ENCODE measurements at places on chromosomes 2 and 18.

GRCh38 chr2:197879812-197880408 is 75.5 kb downstream of the PLCL1 start:
- DNase-seq, result no peak

DNA sequence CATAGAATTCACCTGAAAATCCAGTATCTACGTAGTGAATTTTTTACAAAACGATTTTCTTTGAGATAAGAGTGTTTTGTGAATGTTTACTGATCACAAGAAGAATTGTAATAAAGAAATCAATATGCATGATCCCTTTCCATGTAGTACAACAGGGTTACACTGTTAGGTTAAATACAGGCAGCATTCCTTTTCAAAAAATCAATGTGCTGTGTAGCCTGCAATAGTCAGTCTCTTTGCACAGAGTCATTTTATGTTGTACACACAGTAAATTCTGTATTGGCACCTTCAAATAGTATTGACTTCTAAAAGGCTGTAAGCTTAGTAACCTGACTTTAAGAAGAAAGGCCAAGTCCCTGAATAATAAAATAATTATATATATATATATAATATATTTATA is 63.3 kb downstream of the ZNF407 start:
- DNase-seq, result no peak

GRCh38 chr18:31248783-31249521 is 69.0 kb upstream of the DSG1 start:
- no peak for DNase-seq

- DNase-seq, result no peak
Observed at GRCh38 chr2:178707476-178707875, 99.7 kb downstream of the TTN start.

- DNase-seq, result no peak
Observed at GRCh38 chr2:216553093-216553478, 54.4 kb downstream of the RPL37A start.

GRCh38 chr2:106864051-106864450 is 21.9 kb downstream of the ST6GAL2 start:
- DNase-seq, result no peak

DNA sequence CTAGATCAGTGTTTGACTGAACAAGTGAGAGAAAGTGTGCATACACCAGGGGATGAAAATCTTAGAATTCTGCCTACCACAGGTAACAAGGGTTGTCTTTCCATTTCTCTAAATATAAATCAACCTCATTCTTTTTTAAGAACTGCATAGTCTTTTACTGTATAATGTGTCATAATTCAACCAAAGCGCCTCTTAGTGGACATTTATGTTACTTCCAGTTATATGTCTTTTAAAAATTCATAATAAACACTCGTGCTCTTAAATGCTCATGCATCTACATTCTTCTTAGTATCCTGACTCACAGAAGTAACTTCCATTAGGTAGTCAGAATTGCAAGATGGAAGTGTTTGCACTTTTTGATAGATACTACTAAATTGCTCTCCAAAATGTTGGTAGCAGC is 76.2 kb downstream of the CHRNA1 start:
- DNase-seq, result no peak

DNA sequence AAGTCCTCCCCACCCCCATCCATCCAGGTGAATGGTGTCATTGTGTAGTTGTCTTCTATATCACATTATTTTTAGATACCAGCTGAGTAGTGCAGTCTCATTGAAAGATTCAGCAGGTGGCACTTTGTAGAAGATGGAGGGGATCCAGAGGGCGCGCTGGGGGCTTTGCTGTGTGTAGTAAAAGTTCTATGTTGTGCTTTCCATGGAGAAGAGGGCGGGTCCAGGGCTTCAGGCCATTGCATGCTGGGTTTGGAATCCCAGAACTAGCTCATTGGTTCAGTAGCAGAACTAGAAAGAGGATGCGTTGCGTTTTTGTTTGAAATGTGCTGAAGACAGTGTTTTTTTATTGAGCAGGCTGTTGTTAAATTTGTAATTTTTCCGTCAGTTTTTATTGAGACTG is 120.0 kb downstream of the MAP4K4 start:
- DNase-seq, result no peak

DNA sequence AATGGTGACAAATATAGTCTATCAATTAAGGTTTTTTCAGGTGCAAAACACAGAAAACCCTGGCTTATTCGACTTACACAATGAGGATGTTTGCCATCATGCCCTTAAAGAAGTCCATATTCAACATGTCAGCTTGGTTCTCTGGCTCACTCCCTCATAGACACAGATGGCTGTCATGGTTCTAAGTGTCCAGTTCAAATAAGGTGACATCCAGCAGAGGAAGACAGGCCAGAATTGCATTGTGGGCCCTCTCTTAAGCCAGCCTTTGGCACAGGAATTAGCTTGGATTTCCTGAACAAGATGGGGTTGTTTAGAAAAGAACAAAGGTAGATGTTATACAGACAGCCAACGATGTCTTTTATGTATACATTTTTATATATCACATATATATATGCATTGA is 18.7 kb upstream of the SLC1A4 start:
- DNase-seq, result no peak

- no peak for DNase-seq
Observed at GRCh38 chr2:219598308-219599078, 836 bp downstream of the STK11IP start.

DNA sequence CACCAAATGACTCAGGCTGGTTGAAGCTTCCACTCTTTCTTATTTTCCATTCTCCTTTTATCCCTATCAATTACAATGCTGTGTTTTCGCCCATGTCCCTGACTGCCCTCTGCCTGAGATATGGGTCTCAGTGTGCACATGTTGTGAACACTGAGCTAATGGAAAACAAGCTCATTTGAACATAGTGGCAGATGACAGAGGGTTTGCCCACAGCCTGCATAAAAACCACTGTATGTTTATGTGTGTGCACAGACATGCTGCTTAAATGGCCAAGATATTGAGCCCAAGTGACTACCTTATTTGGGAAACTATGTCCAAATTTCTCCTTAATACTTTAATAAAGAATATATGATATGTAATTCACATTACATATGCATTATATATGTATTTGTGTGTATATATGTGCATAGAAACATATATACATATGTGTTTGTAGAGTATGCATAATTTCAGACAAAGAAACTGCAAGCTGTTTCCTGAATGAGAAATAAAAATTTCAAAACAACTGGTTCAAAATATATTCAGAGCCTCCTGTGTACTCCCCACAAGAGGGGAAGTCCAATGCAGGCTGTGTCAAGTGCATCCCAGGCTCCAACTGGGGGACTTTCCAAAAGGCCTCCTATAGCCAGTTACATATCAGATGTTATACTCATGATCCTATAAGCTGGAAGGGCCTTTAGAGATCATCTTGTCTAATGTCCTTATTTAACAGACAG is 92.7 kb upstream of the CD302 start:
- DNase-seq, result no peak

DNA sequence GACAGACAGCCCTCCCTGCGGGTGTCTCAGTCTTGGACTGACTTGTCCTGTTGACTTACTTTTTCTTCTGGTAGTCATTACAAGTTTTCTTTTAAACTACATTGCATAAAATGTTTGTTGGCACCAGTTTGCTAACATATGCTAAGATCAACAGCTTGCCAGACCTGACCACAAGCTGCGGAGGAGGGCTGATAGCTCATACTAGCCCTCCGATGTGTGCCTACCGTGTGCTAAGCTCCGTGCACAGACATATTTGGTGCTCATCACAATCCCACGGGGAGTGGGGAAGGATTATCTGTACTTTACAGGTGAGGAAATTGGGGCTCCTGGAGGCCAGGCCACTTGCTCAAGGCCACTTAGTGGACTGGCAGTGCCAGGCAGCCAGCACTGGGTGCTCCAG is 72.8 kb upstream of the YPEL5 start:
- DNase-seq, result no peak

GRCh38 chr2:100038011-100038410 is 104.4 kb downstream of the AFF3 start:
- DNase-seq, result no peak

DNA sequence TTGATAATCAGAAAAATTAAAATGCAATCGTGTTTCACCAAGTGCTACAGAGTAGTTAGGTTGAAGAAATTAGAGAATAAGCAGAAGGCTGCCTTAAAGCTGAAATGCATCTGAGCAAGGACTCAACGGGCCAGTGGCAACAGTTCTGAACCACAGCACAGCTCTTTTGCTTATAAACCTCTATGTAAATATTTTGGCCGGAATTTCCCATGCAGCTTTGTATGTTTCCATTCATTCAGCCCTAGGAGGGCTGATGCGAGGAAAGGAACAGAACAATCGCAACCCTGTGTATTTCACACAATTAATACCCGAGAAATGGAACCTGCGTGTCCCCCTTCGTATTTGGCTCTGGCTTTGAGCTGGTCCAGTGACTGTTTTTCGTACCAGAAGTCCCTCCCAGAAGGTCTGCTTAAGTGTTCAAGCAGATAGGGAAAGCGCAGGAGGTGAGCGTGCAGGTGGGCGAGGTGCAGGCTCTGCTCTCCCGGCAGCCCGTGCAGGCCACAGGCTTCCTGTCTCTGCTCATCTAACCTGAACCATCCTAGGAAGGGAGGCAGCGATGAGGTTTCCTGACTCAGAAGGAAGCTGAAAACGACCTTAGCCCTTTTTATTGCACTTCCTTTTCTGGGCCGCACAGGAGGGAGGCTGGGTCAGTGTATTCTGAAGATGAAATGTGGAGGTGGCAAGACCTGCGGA is 67.3 kb downstream of the ASB1 start:
- DNase-seq, result no peak

- no peak for DNase-seq
Observed at GRCh38 chr2:145887915-145888314, 1368.0 kb upstream of the ZEB2 start.

GRCh38 chr18:78789850-78790249 is 189.8 kb upstream of the SALL3 start:
- no peak for DNase-seq

DNA sequence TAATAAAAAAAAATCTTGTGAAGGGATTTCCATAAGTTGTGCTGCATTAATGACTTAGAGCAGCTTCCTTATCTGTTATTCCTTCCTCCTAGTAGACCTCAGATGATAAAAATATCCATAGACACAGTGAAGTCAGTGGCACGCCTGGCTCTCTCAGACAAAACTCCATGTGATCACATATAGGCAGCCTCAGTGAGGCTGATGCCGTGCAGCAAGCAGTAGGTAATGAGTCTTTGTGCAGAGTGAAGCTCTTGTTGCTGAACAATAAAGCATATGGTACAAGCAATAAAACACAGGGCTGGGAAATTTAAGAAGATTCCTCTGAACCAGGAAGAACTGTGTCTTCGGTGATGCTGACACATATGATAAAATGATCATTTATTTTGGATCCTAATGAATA is 102.7 kb downstream of the CSRNP3 start:
- no peak for DNase-seq

- DNase-seq, result no peak
Observed at GRCh38 chr2:45888641-45889040, 237.2 kb downstream of the PRKCE start.

- DNase-seq, result no peak
Observed at GRCh38 chr2:182456784-182457183, 29.9 kb upstream of the PDE1A start.

- DNase-seq, result no peak
Observed at GRCh38 chr2:75557474-75558133, 3.1 kb downstream of the EVA1A start.

GRCh38 chr18:23307567-23308295 is 145.4 kb upstream of the RIOK3 start:
- no peak for DNase-seq

DNA sequence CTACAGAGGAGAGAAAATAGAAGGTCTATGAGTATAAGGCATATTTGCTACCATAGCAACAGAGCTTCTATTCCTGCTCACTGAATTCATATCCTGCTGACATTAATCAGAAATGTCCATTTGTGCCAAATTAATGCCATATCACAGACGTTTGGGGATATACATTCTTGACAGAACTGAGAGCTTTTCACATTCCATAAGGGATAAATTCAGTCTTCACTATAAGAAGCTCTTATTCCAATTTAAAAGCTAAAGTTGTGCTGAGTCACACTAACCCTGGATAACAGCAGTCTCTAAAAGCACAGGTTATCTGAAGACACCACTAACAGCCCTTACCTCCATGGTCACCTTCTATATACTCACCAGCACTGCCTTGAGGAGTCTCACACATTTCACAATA is 178.1 kb downstream of the RAB3GAP1 start:
- DNase-seq, result no peak

GRCh38 chr2:15965564-15966019 is 25.2 kb downstream of the MYCN start:
- DNase-seq, result peak; percentile 59

GRCh38 chr2:121505005-121505404 is 25.7 kb upstream of the RNU4ATAC start:
- no peak for DNase-seq

DNA sequence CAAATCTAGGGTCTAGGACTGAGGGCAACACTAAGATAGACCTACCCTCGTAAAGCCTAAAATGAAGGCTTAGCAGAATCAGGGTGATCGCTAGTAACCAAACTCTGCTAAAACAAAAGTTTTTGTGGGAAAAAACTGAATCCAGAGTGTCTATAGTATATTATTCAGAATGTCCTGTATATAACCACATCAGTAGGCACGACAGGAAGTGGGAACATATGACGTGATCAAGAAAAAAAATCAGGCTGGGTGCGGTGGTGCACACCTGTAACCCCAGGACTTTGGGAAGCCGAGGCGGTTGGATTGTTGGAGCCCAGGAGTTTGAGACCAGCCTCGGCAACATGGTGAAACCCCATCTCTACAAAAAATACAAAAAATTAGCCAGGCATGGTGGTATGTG is 106.1 kb downstream of the UGGT1 start:
- DNase-seq, result no peak

- no peak for DNase-seq
Observed at GRCh38 chr2:11156396-11157075, 1.3 kb downstream of the SLC66A3 start.

- DNase-seq, result no peak
Observed at GRCh38 chr2:86648681-86649080, 25.0 kb upstream of the RNF103 start.

DNA sequence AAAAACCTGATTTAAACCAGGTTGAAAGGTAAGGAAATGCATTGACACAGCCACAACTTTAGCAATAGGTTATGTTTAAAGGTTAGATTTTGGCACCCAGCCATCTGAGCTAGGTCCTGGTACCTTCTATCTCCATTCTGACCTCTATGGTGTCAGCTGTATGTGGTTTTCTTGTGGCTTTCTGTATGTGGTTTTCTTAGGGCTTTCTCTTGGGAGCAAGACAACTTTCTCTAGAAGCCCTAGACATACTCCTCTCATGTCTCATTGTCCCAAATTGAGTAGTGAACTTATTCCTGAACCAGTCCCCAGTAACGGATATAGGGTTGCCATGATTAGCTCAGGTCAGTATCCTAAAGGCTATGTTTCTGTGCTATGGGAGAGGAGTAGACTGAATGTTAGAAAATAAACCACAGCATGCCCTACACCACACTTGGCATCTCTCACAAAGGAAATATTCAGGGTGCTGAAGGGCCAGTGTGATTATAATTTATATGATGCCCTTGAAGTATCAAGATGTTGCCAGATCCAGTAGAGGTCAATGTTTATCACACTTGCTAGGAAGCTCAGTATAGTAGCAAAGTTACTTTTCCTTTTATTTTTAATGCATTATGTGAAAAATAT is 176.1 kb downstream of the CAPN13 start:
- DNase-seq, result no peak

- DNase-seq, result peak; percentile 68
Observed at GRCh38 chr2:218301176-218301819, 9.0 kb upstream of the TMBIM1 start.

- peak; percentile 32 for DNase-seq
Observed at GRCh38 chr18:45686891-45687611, 36.9 kb upstream of the SLC14A1 start.
